ENCODE measurements at places on chromosomes 16 and 17.

DNA sequence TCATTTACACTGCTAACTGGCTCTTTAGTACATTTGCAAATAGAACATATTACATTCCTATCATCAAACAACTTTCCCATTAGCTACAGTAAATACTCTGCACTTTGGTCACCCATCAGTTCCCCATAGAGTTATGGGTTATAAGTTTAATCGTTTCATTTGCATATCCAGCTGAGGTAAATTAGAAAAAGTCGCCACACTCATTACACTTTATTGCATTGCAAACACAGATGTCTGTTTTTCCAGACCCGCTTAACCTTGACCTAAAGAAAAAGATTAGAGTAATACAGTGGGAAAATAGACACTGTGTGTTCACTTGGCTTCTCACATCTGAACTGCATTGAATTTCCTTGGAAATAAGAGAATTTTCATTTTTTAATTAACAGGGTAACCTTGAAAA is 213.1 kb upstream of the PSMD7 start:
- DNase-seq: no peak

DNA sequence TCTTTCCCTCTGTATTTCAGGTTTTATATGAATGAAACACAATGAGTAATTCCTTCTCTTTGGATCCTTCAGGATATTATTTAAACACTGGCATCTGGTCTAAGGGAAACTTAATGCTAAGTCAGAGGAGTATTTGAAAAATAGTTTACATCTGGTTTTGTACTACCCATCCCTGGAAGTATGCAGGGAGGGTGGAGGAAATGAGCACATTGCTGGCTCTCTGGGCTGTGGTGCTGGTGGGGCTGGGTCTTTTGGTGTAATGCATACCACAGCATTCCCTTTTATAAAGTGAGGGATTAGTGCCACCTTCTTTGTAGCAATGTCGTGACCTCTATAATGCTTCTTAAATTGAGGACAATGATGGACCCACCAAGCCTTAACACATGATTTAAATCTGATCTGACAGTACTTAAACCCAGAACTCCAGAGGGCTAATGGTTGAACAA is 105.5 kb upstream of the AXIN2 start:
- DNase-seq: no peak

- DNase-seq: no peak
Observed at GRCh38 chr16:58753711-58754134, 19.6 kb upstream of the GOT2 start.

- no peak for DNase-seq
Observed at GRCh38 chr17:79558091-79558900, 52.6 kb downstream of the RBFOX3 start.

- DNase-seq: no peak
Observed at GRCh38 chr17:66260275-66260674, 31.1 kb upstream of the APOH start.

- DNase-seq: no peak
Observed at GRCh38 chr17:28404007-28404406, 2.0 kb downstream of the SLC46A1 start.

GRCh38 chr17:50764734-50765149 is 2.6 kb downstream of the ANKRD40CL start:
- no peak for DNase-seq

GRCh38 chr16:7861891-7862582 is 529.4 kb downstream of the RBFOX1 start:
- DNase-seq: no peak

DNA sequence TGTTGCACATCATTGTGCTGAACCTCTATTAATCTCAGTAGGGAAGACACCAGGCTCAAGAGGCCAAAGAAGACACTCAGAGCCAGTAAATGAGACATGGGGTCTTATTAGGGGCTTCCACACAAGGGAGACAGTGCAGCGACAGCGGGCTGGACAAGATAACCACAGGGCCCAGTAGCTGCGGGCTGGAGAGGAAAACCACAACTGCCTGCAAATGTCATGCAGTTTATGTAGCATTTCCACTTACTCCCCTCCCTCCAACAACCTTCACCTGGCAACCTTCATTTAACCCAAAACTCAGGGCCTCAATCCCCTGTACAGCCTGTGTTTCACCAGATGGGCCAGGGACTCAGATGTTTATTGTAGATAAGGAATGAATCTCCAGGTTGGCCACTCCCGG is 185.6 kb downstream of the UTP18 start:
- no peak for DNase-seq

- no peak for DNase-seq
Observed at GRCh38 chr17:61462719-61463315, 10.6 kb downstream of the TBX4 start.

GRCh38 chr17:73595931-73596330 is 48.3 kb downstream of the SDK2 start:
- DNase-seq: no peak

DNA sequence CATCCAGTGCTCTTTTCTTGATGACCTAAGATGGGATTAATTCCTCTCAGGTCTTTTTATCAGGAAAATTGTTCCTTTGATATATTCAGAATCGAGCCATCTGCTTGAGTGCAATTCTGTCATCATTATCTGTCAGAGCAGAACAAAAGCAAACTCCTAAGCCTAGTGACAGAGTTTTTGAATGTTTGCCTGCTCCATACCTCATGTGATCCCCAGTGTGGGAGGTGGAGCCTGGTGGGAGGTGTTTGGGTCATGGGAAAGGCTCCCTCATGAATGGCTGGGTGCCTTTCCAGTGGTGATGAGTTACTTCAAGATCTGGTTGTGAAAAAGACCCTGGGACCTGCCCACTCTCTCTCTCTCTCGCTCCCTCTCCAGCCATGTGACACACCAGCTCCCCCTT is 628.2 kb downstream of the CDH11 start:
- no peak for DNase-seq

DNA sequence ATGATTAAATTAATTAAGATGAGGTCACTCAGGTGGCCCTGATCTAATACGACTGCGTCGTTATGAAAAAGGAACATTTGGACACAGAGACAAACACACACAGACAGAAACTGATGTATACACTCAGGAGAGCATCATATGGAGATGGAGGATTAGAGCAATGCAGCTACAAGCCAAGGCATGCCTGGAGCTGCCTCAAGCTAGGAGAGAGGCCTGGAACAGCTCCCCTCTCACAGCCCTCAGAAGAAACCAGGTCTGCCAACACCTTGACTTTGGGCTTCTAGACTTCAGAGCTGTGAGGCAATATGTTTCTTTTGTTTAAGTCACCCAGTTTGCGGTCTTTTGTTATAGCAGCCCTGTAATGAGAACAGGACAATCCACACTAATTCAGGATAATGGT is 318.9 kb downstream of the HS3ST3B1 start:
- no peak for DNase-seq

GRCh38 chr16:84820305-84820684 is 510 bp downstream of the CRISPLD2 start:
- no peak for DNase-seq

- peak; percentile 69 for DNase-seq
Observed at GRCh38 chr17:29778956-29779811, 150.8 kb downstream of the SSH2 start.

DNA sequence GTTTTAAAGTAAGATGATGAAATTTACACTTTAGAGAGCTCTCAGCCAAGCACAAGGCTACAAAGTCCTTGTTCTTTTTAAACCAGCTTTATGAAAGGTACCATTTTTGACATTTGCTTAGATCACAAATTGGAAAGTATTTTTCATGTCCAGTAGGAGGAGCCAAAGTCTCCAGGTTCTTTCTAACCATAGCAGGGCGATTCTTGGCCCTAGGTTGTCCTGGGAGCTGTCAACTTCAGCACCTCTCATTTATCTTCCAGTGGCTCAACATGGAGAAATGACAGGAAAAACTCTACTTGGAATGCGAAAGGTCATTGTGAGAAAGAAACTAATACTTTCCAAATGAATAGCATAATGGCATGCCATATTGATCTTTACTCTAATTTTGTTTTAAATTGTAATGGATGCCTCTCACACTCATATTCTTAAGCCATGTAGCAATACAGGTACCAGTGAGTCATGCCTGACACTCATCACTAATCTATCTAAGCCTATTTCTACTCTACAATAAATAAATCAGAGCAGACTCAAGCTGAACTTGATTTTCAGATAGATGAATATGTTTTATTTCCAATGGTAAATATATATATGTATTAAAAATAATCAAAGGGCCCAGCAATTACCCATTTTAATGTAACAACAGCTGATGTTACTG is 919.1 kb upstream of the EEF2KMT start:
- DNase-seq: no peak

DNA sequence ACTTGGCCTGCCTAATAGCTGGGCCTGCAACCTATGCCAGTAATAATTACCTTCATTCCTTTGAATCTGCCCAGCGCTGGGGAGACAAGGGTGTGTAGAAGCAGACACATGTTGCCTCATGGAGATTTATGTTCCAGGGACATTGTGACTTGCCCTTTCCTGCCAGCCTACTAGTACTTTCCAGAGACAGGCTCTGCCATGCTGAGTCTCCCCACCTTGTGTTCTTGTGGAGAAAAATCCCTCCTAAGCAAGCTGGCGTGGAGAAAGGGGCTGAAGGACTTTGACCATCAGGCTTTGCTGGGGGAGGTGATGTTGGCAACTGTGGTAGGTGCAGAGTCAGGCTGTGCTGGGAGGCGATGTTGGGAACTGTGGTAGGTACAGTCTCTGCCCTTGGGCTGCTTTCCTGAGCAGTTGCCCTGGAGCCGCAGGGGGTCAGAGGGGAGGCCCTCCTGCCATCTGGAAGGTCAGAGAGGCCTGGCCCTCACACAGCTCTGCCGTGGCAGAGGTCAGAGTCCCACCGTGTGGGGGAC is 4.0 kb downstream of the KSR1 start:
- DNase-seq: no peak

DNA sequence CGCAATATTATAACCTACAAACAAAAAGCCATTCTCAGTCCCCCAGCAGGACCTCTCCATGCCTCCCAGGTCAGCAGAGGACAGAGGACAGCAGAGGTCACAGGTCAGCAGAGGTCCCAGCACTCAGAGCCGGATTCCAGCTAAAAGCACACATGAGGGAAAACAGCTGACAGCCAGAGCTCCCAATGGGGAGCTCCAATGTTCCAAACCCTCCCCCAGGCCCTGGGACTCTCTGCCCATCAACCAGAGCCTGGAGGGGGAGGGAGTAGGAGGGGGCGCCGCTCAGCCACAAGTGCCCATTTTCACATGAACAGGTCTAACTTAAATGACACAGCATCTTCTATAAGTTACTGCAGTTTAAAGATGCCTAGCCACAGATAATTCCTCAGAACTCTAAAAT is 77.5 kb downstream of the ANKRD11 start:
- DNase-seq: no peak

DNA sequence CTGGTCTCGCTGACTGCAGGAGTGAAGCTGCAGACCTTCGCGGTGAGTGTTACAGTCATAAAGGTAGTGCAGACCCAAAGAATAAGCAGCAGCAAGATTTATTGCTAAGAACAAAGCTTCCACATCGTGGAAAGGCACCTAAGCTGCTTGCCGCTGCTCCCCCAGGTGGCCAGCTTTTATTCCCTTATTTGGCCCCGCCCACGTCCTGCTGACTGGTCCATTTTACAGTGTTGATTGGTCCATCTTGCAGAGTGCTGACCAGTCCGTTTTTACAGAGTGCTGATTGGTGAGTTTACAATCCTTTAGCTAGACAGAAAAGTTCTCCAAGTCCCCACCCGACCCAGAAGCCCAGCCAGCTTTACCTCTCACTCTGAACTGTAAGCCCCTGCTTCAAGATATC is 227.8 kb downstream of the ABCC12 start:
- DNase-seq: no peak

- DNase-seq: no peak
Observed at GRCh38 chr16:50666658-50667496, 14.2 kb downstream of the SNX20 start.

DNA sequence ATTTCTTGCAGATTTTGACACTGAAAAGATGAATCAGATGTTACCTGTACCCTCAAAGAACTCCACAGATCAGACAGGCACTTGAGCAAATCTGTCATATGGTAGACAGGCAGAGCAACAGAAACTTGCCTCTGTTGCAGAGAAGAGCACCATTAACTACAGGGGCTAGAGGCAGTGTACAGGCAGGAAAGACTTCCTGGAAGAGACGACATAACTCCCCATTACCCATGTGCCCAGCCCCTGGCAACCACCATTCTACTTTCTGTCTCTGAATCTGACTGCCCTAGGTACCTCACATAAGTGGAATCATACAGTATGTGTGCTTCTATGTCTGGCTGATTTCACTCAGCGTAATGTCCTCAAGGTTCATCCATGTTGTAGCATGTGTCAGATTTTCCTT is 15.5 kb downstream of the GFOD2 start:
- DNase-seq: no peak

Measured in stimulated activated CD8-positive, alpha-beta memory T cell treated with anti-CD3 and anti-CD28 coated beads, Interleukin-15, amount 100 ng/mL, for 4 hours (primary cell).